ENCODE measurements at places on chromosomes 7 and 10.

- no peak for DNase-seq
Measured at GRCh38 chr7:25134358-25135010, 9.4 kb upstream of the CYCS start.

DNA sequence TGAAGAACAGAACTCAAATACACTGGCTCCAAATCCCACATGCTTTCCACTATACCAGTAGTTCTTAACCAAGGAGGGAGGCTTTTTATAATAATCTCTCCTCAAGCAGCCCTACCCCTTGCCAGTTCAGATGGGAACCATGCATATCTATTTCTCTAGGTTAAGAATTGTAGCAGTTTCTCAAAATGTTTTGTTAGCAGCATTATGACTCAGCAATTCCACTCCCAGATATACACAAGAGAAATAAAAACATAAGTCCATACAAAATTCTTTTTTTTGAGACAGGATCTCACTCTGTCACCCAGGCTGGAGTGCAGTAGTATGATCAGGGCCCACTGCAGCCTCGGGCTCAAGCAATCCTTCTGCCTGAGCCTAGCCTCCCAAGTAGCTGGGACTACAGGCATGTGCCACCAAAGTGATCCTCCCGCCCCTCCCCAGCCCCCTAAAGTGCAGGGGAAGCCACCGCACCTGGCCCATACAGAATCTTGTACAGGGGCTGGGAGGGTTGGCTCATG lies 18.1 kb downstream of the YWHAG start:
- no peak for DNase-seq

DNA sequence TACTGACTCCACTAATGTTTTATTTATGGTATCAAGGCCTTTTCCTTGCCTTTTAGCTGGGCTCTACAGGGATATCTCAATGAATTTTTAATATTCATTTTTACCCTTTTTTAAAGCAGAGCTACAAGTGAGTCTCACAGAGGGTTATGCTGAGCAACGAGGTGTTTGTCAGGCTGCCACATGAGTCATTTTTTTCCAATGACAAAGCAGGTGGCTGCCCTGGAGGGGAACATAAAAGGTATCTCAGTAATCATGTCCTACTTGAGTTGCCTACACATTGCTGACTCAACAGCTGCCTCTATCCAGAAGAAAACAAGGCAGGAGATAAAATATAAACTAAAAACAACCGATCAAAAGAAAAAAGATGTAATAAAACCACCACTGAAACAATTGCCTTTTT lies 1004.9 kb upstream of the POT1 start:
- peak; percentile 39 for DNase-seq

DNA sequence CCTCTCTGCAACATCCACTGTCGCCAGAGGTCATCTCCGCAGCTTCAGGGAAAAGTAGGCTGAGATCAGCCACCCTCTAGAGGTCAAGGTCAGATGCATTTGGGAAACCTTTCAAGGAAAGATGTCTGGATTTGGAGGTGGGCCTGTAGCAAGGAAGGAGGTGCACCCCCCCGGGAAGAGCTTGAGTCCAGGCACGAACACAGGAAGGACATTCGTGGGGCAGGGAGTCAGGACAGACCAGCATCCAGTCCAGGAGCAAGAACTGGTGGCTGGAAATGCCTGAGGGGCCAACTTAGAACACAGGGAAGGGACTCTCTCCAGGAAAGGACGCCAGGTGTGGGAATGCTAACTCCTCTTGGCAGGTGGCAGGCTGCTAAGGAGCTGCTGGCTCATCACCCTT lies 614.1 kb upstream of the MGMT start:
- no peak for DNase-seq

- peak; percentile 87 for DNase-seq
Measured at GRCh38 chr10:70462349-70462984, 16.1 kb upstream of the PALD1 start.

- no peak for DNase-seq
Measured at GRCh38 chr10:107747851-107748250, 583.3 kb upstream of the SORCS1 start.

GRCh38 chr10:89518108-89518507 lies 17.3 kb downstream of the SLC16A12 start:
- DNase-seq = no peak

- peak; percentile 63 for DNase-seq
Measured at GRCh38 chr10:116756277-116756676, 13.9 kb upstream of the HSPA12A start.
